ENCODE measurements at places on chromosomes 2 and 18.
A peak's percentile ranks its signal among the peaks of the same experiment; 100 is the strongest.

- DNase-seq, result no peak
These were observed 133.3 kb downstream of the PTRHD1 start for GRCh38 chr2:24659862-24660261.

DNA sequence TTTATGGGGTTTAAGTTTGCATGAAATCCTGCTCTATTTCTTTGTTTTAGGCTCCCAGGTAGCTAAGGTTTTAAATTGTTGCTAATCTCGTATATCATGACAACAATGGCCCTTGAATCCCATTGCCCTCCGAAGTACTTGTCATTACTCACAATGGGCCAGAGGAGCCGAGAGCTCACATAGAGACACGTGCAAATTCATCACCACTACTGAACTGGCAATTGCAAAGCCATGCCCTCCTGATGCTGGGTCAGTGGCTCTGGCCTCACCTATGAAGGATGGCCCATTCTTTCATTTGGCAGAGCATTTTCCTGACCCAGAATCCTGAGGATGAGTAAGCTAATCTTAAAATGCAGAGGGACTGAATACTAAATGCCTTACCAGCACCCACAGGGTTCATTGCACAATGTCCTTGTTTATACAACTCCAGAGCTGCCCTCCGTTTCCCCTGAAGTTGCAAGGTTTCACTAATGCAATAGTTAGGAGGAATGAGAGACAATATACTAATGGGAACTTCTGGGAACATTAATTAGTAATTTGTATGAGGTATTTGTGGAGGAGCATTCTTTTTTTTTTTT lies 71.6 kb upstream of the GAREM1 start:
- DNase-seq, result no peak

GRCh38 chr18:35971661-35972196 lies 750 bp upstream of the RMP24 start:
- DNase-seq, result peak; percentile 51

DNA sequence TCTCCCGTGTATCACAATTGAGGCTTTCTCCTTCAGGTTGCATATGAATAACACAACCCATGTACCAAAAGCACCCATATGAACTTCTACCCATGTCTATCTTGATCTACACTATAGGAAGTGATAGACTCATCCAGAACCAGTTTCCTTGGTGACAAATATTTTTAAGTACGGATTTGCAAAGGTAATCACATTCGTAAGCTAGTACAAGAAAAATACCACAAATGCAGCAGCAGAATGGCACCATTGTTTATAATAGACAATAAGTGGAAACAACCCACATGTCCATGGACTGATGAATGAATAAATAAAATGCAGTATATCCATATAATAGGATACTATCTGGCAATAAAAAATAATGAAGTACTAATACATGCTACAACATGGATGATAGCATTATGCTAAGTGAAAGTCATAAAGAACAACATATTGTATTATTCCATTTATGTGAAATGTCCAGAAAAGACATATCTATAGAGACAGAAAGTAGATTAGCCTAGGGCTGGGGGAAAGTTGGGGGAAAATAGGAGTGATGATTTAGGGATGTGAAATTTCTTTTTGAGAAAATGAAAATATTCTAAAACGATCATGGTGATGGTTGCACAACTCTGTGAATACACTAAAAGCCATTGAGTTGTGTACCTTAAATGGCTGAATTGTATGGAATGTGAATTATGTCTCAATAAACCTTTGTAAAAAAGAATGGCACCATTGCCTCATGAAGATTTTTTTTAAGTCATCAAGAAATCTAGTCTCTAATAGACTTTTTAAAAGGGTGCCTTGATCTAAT lies 3.4 kb upstream of the CCDC88A start:
- DNase-seq, result no peak

GRCh38 chr18:49127471-49128190 lies 176.9 kb upstream of the SMAD7 start:
- DNase-seq, result no peak
